ENCODE measurements at places on chromosomes 3 and 15.

DNA sequence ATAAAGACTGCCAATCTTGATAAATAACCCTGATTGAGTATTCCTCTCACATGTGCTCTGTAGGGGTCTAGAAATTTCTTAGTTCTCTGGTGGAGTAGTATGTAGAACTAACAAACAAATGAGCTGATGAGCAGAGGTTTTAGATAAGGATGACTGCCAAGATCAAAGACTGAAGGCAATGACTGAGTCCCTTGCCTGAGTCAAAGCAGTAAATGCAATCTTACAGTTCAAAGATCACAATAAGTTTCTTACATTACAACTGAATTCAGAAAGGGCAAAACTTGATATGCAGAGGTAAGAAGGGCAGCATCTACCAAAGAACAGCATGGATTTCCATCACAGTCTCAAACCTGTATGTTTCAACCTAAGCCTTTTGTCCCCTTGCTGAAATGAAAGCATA is 172.2 kb upstream of the POU1F1 start:
- DNase-seq = no peak

GRCh38 chr3:182509844-182510460 is 283.4 kb upstream of the ATP11B start:
- DNase-seq = no peak

DNA sequence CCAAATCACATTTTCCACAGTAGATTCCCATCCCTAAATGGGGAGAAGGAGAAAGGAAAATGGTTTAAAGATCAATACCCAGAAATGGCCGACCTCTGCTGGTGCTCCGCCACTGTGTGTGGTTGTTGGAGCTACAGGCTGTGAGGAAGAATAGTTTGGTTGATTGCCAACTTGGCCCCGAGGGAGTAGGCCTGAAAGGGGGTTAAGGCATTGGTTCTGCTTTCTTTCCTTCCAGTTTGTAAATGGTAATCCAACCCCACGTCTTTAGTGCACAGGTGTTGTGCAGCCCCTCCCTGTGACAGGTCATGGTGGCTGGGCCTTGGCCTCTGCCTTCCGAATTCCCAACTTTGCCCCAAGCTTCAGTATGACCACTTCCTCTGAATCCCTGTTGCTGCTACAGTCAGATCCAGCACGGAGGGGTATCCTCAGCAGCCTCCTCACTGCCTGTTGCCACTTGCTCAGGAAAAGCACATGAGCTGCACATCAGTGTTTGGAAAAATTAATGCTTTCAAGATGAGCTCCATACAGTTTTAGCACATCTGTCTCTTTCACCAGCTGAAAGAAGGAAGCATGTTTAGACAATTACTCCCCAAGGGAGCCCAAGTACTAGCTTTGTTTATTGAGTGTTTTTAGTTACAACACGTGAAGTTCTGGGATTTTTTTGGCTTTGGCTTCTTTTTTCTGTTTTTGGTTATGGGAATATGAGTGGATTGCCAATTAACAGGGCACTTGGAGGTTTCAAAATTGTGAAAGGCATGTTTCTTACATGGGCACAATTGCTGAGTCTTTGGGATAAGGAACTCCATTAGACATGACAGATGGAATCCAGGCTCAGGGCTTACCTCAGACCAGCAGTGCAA is 92.3 kb upstream of the ROPN1 start:
- no peak for DNase-seq

DNA sequence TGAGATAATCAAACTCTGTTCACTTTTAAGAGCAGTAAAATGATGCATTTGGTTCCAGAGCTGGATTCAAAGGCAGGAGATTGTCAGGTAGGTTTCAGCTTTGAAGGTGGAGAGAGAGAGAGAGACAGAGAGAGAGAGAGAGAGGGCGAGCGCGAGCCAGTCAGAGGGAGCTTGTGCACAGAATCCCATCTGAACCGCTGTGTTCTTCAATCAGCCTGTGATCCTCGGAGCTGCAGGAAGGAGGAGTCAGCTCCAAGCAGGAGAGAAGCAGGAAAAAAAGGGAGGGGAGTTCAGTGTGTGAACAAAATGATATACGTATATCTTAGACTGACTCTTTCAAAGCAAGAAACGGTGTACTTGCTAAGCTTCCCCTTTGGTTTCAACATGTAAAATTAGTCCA is at the start of gene GPR149:
GPR149 (minus strand) TSS at position 177 of the 400 bp plus-strand sequence. CDS start 575 bp downstream, outside the sequence.
- no peak for DNase-seq

DNA sequence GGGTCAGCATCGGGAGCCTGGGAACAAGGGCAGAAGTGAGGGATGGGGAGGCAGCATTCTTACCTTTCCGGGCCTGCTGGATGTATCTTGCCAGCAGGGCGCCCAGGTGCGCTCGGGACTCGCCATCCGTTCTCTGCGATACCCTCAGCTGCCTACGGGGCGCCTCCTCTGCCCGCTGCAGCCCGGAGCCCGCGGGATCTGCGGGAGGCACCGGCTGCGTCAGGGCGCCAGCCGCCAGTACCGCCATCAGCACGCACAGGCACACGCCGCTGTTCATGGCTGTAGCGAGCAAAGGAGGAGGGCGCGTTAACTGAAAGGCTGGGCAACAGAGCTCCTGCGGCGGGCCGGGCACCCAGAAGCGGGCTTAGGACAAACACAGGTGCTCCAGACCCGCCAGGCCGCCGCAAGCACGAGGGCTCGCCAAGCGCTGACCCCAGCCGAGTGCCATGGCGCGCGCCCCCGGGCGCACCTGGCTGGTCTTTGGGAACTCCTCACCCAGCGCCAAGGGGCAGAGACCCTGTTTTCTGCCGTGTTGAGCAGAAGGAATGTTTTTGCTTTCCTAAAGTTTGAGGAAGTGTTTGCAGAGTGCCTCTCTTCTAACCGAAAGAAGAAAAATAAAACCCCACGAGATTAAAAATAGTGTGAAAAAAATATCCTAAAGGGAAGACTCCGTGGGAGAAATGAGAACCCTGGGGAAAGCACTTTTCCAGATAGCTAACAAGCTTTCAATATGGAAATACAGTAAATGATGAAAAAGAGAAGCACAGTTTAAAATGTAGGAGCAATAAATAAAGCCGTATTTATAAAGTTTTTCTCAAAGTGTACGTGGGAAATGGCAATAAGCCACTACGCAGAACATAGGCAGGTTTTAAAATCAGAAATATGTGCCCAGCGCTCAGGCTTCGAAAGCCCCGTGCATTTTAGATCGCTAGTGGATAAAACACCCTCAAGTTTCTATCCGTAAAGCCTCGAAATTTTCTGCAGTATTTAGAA is 2.3 kb downstream of the CCK start:
- no peak for DNase-seq

DNA sequence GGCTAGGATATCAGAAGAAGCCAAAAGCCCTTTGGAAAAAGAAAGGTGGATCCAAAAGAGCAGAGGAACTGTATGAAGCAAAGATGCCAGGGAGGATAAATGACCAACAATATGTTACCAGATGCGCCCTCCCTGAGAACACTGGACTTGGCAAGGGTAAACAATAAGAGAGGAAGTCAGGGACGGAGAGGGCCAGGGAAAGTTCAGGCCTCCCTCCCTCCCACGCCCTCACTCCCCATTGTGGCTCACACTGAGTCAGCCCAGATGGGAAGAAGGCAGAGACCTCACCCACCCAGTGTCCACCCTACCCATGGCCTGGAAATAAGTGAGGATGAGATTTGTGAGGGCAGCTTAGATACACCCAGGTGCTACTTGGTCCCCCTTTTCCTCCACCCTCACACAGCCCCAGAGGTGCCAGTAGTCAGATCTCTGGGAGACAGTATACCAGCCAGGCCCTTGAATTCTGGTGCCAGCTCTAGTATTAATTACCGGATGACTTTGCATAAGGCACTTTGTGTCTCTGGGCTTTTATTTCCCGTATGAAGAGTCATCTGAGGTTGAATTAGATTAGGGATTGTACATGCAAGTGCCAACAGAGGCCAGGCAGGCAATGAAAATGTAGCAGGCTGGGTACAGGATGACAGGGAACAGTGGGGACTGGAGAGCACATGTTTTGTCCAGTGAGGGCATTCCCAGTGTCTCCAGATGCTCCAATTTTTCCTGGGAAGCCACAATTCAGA is 35.1 kb upstream of the FRMD4B start:
- no peak for DNase-seq

- no peak for DNase-seq
Observed at GRCh38 chr3:53544357-53544756, 49.9 kb downstream of the CACNA1D start.

- no peak for DNase-seq
Observed at GRCh38 chr3:11567516-11568467, 75.9 kb downstream of the VGLL4 start.

DNA sequence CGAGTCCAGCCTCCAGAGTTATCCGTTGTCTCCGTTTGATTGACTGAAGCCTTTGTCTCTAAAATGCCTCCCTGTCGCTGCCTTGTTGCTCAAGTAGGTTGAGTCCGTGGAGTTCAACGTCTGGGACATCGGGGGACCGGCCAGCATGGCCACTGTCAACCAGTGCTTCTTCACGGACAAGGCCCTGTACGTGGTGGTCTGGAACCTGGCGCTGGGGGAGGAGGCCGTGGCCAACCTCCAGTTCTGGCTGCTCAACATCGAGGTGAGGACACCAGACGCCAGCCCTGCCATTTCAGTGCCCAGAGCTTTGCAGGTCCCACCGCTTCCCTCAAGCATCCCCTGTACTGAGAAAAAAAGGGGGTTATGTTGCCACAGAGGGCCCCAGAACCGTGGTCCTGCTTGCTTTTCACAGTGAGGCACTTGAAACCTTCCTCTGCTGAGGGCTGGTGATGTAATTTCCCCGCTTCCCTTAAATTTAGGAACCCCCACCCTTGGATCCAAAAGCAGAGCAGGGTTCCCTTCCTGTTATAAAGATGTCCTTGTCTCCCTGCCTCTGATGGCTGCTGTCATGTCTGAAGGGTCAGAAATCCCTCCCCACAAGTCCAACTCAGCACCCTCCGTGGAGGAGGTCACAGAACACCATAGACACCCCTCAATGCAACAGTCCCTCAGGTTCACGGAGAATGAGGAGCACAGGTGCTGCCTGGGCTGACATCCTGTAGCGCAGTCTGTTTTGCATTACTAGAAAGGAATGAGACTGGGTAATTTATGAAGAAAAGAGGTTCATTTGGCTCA is 105.7 kb downstream of the LRRK1 start:
- DNase-seq = peak; percentile 3

DNA sequence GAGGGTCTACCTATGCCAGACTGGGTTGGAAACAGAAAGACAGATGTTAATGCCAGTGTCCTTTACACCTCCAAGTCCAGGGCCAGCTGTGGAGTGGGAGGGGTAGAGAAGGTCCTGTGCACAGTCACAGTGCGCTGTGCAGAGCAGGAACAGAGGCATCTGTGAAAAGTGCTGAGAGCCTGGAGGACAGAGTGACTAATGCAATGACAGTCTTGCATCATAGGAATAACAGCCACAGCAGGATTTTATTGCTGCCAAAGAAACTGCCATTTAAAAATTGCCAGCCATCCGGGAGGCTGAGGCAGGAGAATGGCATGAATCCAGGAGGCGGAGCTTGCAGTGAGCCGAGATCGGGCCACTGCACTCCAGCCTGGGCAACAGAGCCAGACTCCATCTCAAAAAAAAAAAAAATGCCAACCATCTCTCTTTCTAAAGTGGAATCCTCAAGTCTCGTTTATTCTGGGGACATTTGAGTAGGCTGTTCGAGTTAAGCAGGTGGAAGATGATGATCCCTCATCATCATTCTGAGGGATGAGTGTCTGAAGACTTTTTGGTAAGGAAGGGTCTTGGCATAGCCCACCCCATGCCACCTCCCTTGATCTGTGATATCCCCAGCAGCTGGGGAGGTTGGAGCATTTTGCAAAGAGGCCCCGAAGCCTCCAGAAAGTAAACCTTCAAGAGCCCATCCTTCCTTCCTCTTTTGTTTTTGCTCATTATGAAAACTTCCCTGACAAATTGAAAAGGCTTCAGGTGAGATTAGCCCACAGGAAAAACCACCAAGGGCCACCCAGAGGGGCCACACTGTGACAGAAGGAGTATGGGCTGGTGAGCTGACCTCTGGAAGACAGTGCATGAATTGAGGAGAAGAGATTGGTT is 7.7 kb downstream of the CCR2 start:
- DNase-seq = no peak

DNA sequence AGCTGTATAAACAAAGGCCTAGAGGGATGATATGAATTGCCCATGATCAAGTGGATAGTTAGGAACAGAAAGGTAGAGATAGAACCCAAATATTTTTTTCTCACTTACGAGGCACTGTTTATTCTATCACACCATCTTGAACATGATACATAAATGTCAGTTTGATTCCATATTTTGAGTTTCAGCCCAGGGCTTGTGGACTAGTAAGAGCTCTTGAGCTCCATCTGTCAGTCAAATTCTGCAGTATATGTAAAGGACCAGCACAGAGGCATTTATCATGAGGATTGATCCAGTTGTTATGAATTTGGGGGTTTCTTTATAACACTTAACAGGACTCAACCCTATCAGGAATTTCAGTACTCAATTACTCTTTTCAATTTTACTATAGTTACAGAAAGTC is 4.8 kb downstream of the SLC27A2 start:
- no peak for DNase-seq

- DNase-seq = no peak
Observed at GRCh38 chr3:42698911-42699230, 3.7 kb downstream of the HHATL start.

- DNase-seq = no peak
Observed at GRCh38 chr3:63774781-63775180, 44.3 kb upstream of the C3orf49 start.

DNA sequence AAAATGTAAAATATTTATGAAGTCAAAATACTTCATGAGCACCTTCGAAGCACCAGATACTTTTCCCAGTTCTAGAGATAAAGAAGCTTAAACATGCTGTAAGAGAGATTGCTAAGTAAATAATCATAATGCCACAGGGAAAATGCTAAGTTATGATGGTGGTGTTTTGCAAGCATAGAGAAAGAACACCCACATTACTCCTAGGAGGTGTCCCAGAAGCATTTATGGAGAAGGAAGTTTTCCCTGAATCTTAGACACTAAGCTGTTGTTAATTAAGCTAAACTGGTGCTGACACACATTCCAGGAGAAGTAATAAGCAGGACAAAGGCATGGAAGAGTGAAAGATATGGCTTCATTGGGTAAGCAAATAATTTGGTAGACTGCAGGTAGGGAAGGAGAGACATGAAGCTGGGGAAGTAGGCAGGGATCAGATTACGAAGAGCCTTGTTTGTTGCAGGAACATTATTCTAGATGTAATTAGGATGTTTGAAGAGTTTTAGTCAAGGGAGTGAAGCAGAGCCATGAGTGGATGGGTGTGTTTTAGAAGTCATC is 40.4 kb upstream of the CHMP2B start:
- no peak for DNase-seq

DNA sequence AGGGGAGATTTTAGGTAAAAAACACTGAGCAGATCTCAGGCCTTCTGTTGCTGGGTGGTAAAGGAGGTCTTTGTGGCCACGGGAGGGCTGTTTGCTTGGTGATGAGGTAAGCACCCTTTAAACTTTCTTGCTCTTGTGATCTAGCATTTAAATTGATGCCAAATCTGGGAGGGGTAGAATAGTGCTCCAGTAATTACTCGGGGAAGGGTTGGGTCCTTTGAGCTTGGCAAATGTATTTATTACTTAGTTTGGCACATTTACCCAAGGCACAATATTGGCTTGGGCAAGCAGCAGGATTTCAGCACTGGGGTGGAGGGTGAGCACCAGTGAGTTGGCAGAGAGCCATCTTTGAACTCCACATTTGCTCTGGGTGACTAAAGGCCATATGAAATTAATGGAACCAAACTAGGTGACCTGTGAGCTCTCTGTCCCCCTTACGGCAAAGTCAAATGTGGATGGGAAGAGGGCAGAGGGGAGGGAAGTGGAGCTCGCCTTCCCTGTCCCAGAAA is 185.9 kb upstream of the ONECUT1 start:
- no peak for DNase-seq
